Left renal pelvis (tissue), 4 donors: ENCODE measurements at places on chromosomes 13 and 19. TPM values are rescaled to one million over a fixed set of nuclear protein-coding genes. Genes with fewer than 3 reads are reported as not detected.

DNA sequence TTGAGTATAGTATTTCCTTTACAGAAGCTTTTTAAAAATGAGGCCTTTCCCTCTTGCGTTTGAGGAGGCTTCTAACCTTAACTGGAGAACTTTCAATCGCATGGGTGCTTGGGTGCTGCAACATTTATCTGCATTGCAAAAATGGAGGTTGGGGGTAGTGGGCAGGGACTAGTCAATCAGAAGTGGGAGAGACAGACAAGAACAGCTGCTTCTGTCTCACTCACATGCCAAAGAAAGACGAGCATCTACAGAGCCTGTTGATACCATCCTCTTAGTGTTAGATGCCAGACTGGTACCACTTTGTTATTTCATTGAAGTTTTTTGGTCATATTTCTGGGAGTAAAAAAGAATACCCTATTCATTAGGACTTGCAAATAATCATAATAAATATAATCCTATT lies 1292.2 kb downstream of the UQCRFS1 start:
- DNase-seq = no peak

DNA sequence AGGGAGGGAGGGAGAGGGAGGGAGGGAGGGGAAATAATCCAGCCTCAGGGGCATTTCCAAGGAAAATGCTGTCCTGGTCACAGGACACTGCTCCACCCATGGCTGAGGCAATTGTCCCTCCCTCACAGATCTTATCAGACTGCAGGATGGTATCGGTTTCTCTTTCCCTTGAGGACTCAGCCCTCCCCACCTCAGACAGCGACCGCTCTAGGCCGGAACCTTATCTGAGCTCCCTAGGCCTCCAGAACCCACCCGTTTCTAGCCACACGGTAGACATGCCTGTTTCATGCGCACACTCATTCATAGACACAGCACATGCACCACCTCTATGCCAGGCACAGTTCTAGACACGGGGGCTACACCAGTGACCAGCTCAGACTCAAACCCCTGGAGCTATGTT lies 10.0 kb upstream of the IZUMO2 start:
- no peak for DNase-seq

GRCh38 chr19:35717665-35718344 lies at the start of gene KMT2B:
KMT2B (plus strand) TSS chr19:35718003; CDS start chr19:35718019, 16 bp downstream.
- peak; percentile 90 for DNase-seq

- DNase-seq = no peak
Measured at GRCh38 chr19:45151320-45151719, 9.5 kb downstream of the NKPD1 start.

DNA sequence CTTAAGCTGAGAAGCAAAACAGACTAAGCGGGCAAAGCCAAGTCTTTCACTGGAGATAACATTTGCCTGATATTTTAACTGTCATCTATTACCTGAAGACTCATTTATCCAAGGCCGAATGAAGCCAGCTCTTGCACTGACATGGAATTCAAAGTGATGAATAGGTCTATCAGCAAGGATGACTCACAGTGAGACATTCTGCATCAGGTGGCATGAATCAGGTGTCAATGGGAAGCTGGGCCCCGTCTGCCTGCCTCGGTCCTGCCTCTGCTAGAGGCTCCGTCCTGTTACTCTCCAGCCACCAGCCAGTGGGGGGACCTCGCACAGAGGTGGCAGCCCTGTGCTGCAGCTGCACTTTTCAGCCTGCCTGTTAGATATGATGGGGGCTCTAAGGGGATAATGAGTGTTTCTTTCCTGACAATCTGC lies 23.5 kb downstream of the STARD13 start:
- DNase-seq = no peak

GRCh38 chr13:46288570-46289259 lies 77.0 kb downstream of the LRRC63 start:
- no peak for DNase-seq

GRCh38 chr19:51439021-51439465 lies 19.2 kb downstream of the SIGLEC8 start:
- DNase-seq = no peak

- DNase-seq = no peak
Measured at GRCh38 chr13:97281028-97281427, 58.9 kb downstream of the MBNL2 start.

GRCh38 chr13:48578516-48579164 lies 45.8 kb upstream of the RCBTB2 start:
- DNase-seq = no peak

GRCh38 chr13:28630869-28631268 lies 28.1 kb upstream of the POMP start:
- no peak for DNase-seq

DNA sequence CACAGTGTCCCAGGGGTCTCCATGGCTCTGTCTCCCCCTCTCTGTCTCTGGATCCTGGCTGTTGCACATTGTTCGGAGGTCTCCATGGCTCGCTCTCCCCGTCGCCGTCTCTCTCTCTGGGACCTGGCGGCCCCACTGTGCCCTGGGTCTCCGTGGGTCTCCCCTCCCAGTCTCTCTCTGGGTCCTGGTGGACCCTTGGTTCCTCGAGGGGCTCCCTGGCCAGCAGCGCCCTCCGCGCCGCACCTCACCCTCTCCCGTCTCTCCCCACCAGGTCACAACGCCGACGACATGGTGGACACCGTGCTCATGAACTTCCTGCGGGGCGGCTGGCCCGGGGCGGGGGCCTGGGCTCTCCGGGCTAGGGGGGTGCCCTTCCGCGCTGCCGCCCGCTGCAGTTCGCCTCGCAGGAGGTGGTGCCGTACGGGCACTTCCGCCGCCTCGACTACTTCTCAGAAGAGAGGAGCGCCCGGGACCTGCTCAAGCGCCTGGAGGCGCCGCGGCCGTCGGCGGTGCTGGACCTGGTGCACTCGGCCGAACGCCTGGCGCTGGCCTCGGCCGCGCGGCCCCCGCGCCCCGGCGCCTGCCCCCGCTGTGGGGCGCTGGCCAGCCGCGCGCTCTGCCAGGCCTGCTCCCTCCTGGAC lies 29.1 kb downstream of the SIGLEC5 start:
- no peak for DNase-seq

DNA sequence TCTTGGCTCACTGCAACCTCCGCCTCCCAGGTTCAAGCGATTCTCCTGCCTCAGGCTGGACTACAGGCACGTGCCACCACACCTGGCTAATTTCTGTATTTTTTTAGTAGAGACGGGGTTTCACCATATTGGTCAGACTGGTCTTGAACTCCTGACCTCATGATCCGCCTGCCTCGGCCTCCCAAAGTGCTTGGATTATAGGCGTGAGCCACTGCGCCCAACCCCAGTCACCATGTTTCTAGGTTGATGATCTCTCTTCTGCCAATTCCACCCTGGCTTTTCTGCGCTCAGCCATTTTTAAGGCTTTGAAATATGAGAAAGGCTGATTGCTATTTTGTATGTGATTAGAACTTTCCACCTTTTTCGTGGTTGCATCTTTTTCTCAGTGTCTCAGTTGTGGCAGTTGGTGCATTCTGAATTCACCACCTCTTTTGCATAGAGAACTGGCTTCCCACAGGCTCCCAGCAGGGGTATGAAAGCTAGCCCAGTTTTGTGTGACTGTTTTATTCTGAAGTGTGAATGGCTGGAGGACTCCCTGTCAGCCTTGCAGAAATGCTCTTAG lies 15.5 kb downstream of the CEACAM1 start:
- DNase-seq = no peak

DNA sequence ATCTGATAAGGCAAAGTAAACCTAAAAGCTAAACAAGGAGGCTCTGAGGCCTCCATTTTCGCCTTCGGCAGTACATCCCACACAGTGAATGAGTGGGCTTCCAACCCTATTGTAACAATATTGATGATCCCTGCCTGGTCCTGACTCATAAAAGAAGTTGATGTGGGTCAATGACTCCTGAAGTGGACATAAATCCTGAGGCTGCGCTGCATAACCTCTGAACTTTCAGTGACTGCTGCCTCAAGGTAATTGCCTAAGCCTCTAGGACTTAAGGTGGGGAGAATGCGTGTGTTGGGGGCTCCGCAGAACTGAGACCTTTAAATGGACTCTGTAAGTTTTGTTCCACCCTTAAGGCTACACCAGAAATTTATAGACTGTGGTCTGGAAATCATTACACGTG lies 42.6 kb downstream of the SIAH3 start:
- DNase-seq = no peak

DNA sequence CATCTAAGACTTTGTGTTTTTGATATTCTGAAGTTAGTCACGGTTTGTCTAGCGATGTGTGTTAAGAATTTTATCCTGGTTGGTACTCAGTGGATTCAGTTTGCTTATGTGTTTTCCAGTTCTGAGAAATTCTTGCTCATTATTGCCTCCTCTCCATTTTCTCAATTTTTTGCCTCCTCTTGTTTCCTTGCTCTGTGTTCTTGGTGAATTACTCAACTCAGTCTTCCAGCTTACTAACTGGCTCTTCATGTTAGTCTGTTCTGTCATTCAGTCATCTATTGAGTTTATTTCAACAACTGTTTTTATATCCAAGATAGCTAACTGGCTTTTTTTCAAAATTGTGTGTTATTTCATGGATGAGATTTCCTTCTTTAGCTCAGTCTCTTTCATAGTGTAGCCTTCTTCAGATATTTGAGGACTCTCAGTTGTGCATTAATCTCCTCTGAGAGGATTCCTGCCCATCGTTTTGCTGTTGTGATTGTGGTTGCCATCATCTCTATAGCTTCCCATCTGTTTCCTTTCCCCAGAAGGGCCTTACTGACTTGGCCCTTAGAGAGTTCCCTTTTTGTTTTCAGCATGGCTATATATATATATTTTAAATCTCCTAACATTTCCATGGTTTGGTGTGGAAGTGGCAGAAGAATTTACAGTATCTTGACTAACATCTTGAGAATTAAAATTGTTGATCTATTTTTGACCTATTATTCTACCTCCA lies 6.2 kb downstream of the SETDB2 start:
- no peak for DNase-seq

DNA sequence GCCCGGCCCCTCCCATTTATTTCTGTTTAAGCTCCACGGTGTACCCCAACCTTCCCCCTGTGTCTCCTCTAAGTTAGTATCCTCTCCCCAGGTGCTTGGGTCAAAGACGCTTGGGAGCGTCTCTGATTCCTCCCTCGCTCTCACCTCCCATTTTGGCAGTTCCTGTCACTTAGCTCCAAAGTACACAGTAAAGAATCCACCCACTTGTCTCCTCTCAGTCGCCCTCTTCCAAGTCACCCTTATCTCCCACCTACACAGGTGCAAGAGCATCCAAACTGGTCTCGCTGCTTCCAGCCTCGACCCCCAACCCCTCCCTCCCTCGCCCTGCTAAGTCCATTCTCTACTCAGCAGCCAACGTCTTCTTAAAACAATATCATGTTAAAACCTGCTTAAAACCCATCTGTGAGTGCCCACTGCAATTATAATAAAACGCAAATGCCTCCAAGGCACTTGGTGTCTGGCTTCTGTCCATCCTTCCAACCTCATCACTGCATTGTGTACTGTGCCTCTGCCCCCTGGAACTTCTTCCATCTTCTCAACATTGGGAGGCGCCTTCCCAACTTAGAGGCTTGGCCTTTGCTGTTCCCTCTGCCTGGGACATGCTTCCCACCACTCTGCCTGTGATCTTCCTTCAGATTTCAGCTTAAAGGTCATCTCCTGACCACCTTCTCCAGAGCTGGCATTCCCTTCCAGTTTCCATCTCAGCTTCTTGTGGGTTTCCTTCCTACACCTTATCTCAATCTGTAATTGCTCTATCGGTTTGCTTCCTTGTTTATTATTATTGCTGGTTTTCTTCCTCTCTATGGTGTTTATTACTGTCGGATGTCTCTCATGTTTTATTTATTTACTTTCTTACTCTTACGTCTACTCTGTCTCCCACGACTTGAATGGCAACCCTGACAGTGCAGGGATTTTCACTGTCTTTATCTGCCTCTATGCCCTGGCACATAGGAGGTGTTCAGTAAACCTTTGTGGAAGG lies 9.5 kb upstream of the KLK14 start:
- no peak for DNase-seq

DNA sequence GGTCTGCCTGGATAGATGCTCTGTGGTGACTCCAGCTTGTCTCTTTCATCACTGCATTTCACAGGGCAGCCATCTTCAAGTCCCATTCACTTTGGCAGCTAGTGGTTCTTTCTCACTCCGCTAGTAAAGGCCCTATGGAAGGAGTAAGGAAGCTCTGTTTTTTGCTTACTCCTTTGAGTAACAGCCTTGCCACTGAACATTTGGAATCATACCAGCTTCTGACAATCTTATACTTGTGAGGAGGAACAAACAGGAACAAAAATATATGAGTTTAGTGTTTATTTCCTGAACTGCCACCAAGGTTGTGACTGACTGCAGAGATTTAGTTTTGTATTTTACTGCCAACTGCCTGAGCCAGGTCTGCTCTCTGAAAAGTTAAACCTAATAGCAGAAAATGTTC lies 38.7 kb downstream of the KCTD4 start:
- no peak for DNase-seq

DNA sequence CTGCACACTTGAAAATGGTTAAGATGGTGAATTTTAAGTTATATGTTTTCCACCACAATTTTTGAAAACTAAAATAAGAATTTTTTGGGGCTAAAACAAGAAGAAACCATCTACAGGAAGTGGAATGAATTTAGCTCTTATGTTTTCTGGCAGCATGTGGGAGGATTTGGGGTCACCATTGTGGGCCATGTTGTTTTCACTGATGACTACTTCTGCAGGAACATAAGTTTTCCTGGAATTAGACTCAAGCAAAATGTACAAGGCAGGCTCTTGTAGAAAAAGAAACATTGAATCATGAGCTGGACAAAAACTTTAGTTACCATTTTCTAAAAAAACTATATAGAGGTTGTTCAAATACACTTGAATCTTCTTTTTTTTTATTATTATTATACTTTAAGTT lies 125.3 kb upstream of the C1QTNF9B start:
- no peak for DNase-seq

DNA sequence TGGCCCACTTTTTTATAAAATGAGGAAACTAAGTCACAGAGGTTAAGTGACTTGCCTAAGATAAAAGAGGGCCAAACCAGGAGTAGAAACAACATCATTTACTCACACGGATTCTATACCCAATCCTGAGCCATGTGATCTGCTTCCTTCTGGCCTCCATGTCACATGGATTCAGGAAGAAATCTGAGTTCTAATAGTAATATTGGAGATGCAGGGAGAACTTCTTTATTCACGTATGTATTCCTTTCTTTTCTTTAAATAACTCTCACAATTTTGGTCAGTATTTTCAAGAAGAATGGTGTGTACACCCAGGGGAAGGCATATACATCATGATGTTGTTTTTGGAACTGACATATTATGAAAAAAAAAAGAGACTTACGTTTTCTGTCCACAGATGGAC lies 1.8 kb downstream of the POSTN start:
- no peak for DNase-seq

Gene PNPLA6
- 53.3 TPM for polyA plus RNA-seq

Gene LGALS4
- 2.2 TPM for polyA plus RNA-seq

Gene KLK15
- not detected for polyA plus RNA-seq

Gene RETN
- 1.2 TPM for polyA plus RNA-seq

Gene TRPM4
- polyA plus RNA-seq = 39.9 TPM

Gene ERICH6B
- 3.0 TPM for polyA plus RNA-seq

Gene NTF4
- polyA plus RNA-seq = 4.4 TPM
